Large intestine (tissue), 12 donors: ENCODE measurements at places on chromosomes 4 and X. TPM values are rescaled to one million over a fixed set of nuclear protein-coding genes. Genes with fewer than 3 reads are reported as not detected.

DNA sequence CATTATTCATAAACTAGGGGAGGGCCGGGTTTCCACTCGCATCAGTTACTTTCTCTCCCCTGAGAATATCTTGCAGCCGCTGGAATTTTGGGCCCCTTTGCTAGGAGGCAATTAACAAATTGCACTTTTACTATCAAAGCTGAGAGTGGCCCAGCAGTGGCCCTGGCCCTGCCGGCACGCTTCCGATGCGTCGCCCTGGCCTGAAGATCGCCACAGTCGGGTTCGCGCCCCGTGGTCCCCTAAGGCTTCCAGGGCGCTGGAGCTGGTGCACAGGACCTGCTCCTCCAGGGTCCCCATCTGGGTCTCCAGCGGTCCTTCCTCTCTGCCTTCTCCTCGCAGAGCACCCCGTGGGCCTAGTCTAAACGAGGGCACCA lies 486 bp upstream of the CWH43 start:
- DNase-seq = no peak

DNA sequence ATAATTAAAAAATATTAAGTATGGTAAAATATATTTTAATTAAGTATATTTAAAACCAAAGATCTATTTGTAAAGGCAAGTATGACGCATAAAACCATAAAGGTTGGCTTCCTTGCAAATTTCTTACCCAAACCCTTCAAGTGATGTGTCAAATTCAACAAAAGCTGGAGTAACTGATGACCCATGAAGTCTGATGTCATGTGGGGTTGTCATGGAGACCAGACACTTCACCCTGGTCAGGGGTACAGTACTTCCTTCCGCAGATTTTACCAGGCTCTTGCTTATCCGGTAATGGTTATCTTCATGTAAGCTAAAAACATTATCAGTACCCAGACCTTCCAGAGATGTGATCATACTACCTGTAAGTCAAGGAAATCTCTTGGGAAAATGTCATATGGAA lies 170.1 kb downstream of the WDFY3 start:
- no peak for DNase-seq

The GRID2 gene
- 0.57 TPM for polyA plus RNA-seq

The FRG2 gene
- not detected for polyA plus RNA-seq
